ENCODE measurements at places on chromosomes 4 and X.

GRCh38 chr4:86019362-86019761 lies 340.5 kb downstream of the MAPK10 start:
- DNase-seq: no peak

DNA sequence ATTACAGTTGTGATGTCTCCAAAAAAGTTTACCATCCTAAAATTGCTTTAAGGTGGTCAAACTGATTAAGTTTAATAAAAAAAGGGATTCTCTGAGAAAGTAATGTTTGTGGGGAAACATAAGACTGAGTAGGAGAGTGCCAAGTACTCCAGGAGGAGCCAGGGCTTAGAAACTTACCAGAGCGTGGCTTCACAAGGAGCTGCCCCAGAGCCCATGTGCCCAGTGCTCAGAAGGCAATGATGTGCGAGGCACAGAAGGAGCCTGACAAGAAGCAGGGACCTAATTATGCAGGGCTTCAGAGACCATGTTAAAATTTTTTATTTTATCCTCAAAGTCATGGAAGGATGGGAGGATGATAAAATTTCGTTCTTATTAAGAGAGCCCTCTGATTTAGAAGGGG lies 204.2 kb downstream of the PALLD start:
- no peak for DNase-seq

DNA sequence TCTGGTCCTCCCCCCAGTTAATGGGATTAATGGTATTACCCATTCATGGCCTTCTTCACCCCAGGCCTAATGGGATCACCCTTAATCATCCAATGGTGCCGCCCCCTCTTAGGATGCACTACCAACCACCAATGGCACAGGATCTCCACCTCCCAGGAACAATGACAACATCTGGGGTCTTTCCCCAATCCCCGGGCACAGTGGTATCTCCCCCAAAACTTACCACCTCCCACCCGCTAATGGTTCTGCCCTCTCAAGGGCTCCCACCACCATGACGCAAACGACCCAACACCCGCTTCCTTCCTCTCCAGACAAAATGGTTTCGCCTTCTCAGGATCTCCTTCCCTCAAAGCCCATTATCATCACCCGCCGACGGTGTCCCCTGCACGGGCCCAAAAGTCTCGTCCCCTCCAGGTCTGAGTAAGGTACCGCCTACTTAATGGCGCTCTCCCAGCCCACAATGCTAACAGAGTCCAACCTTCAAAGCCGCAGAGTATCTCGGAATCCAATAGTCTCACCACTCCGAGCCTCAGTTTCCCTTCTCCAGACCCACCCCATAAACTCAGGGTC lies 458 bp downstream of the GRIPAP1 start:
- peak; percentile 7 for DNase-seq

DNA sequence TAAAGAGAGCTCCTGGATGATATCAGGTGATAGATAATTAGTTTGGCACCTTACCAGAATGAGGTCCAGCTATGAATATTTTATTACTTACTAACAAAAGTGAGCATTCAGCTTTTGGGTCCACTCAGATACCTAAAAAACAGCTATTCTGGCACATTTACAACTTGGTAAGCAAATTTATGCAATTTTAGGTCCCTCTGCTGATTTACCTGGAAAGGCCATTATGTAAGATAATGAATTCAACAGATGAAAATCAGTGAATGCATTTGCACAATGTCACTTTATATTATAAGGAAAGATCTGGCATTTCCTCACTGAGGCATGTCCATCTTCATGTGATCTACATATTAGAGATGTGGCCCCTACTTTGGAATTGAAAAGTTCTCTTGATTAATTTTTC lies 517.0 kb downstream of the SPRY1 start:
- DNase-seq: no peak

DNA sequence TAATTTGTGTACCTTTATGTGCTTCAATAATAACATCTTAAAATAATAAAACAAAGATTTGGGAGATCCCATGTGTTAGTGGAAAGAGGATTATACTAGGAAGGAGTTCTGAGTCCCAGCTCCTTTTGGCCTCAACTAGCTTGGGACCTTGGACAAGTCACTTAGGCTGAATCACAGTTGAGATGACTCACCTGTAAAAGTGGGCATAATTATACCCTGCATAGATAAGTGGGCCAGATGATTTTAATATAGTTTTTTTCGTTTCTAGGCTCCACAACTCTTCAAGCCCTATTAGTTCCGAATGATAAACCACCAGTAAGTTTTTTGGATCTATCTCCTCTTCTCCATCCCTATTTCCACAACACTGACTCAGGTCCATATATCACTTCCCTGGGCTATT lies 131.8 kb downstream of the ENOX2 start:
- DNase-seq: no peak

- DNase-seq: no peak
Measured at GRCh38 chrX:74434336-74434735, 13.0 kb downstream of the SLC16A2 start.

- no peak for DNase-seq
Measured at GRCh38 chrX:51878056-51878455, 15.4 kb upstream of the MAGED1 start.

Measured in putamen (tissue), 1 donor.